ENCODE measurements at places on chromosomes 16 and 17. TPM values are rescaled to one million over a fixed set of nuclear protein-coding genes. Genes with fewer than 3 reads are reported as not detected.

CES3 gene
- polyA plus RNA-seq, result 4.1 TPM

ITGAD gene
- 0.52 TPM for polyA plus RNA-seq

PRR35 gene
- 6.6 TPM for polyA plus RNA-seq

DHRS7C gene
- not detected for polyA plus RNA-seq

TMED6 gene
- polyA plus RNA-seq, result 2.6 TPM

TBC1D28 gene
- polyA plus RNA-seq, result not detected

HEATR9 gene
- 0.20 TPM for polyA plus RNA-seq

CALB2 gene
- polyA plus RNA-seq, result 0.47 TPM

GALR2 gene
- 0.17 TPM for polyA plus RNA-seq

CCL16 gene
- 0.20 TPM for polyA plus RNA-seq

MYO15B gene
- polyA plus RNA-seq, result 172 TPM

SLC13A2 gene
- polyA plus RNA-seq, result 15.2 TPM

SDF2 gene
- 76.6 TPM for polyA plus RNA-seq

GRCh38 chr16:81765969-81766368 lies 13.1 kb upstream of the PLCG2 start:
- DNase-seq, result no peak

GRCh38 chr17:68349157-68349556 lies 57.9 kb downstream of the ARSG start:
- no peak for DNase-seq

DNA sequence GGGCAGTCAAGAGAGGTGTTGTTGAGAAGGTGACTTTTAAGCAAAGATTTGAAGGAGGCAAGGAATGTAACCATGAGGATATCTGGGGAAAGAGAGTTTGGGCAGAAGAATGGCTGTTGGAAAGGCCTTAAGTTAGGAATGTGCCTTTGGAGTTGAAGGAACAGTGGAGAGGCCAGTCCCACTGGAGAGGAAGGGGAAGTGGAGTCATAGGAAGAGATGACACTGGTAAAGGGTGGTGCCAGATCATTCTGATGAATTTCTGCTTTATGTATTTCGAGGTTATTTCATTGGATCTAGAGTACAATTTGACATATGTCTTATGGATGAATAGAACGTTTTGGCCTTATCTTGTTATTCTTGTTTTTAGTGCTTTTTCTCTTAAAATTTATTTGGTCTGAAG lies 93.5 kb downstream of the WWP2 start:
- DNase-seq, result no peak

DNA sequence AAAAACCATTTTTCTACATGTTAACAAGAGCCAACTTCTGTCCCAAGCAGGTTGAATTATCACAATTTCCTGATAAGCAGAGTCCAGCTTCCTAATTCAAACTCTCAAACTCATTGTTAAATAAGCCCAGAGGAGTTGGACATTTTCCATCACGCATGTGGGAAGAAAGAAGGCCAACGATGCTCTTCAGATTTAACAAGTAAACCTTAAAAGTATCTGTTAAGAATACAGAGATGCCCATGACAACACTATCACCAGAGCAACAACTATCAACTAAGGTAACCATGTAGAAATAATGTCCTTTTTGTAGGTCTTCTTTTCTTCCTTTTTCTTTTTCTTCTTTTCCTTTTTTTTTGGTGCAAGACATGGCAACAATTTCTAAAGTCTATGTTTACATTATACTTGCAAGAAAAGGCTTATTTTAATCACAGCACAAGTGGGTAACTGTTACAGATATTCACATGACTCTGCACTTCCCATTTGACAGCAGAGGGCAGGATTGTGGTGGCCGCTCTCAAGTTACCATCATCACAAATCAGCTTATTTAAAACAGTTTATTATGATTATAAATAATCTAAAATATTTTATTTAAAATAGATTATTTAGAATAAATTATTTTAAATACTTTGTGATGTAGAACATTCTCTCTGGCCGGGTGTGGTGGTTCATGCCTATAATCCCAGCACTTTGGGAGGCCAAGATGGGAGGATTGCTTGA lies 35.7 kb upstream of the DHRS7B start:
- no peak for DNase-seq

GRCh38 chr16:31149894-31150890 lies at the start of gene PRSS36:
PRSS36 (minus strand) TSS chr16:31150066; CDS start chr16:31150035, 31 bp downstream.
- no peak for DNase-seq

GRCh38 chr17:76797241-76797840 lies 59.4 kb downstream of the MFSD11 start:
- DNase-seq, result no peak

- DNase-seq, result no peak
Observed at GRCh38 chr17:37187262-37187661, 188.5 kb upstream of the C17orf78 start.

GRCh38 chr17:1546292-1546922 lies 16.2 kb downstream of the PITPNA start:
- DNase-seq, result no peak

GRCh38 chr17:60947100-60947499 lies 269.4 kb downstream of the BCAS3 start:
- no peak for DNase-seq

GRCh38 chr17:15341385-15341849 lies at the start of gene TEKT3:
TEKT3 (minus strand) TSS chr17:15341597; CDS start chr17:15331585, 10,012 bp downstream.
- peak; percentile 86 for DNase-seq

GRCh38 chr17:44972953-44973352 lies 4.8 kb upstream of the C1QL1 start:
- DNase-seq, result no peak

DNA sequence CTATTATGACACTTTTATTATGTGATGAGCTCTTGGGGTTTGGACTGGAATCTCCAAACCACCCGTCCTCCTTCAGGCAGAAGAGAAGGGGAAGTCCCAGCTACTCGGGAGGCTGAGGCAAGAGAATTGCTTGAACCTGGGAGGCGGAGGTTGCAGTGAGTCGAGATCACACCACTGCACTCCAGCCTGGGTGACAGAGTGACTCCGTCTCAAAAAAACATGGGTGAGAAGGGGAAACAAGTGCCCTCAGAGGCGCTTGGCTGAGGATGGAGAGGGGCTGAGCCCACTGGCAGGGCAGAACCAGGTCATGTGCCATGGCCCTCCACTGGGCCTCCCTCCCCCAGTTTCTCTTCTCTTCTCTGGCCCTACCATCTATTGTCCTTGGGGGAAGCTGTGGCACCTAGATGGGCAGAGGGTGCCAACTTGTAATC lies 120.9 kb upstream of the SMURF2 start:
- no peak for DNase-seq

DNA sequence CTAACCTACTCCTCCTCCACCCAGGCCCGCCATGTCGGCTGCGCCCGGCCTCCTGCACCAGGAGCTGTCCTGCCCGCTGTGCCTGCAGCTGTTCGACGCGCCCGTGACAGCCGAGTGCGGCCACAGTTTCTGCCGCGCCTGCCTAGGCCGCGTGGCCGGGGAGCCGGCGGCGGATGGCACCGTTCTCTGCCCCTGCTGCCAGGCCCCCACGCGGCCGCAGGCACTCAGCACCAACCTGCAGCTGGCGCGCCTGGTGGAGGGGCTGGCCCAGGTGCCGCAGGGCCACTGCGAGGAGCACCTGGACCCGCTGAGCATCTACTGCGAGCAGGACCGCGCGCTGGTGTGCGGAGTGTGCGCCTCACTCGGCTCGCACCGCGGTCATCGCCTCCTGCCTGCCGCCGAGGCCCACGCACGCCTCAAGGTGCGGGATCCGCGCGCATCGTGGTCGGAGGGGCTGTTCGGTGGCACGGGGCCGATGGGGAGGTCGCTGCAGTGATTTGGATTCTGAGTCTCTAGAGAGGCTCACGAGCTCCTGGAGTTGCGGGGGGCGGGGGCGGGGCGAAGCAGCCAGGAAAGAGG lies 878 bp downstream of the TRIM72 start:
- no peak for DNase-seq

DNA sequence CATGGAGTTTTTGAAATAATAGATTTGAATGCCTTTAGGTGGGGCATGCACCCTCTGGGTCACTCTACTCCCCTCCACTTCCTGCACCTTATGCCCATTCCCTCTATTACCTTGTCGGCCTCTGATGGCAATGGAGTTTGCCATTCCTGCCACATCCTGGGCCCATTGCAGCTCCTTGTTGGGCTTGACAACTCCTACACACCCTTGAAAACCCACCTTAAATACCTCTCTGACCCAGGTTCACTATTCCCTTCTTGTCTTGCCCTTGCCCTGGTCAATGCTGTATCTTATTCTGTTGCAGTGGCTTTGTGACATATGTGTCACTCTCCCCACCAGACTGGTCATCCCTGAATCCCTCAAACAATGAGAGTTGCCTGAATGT lies 2.4 kb downstream of the CCR7 start:
- DNase-seq, result no peak

GRCh38 chr16:88553739-88554138 lies 16.5 kb upstream of the ZC3H18 start:
- no peak for DNase-seq

GRCh38 chr16:47244206-47244605 lies 100.5 kb upstream of the NETO2 start:
- no peak for DNase-seq

DNA sequence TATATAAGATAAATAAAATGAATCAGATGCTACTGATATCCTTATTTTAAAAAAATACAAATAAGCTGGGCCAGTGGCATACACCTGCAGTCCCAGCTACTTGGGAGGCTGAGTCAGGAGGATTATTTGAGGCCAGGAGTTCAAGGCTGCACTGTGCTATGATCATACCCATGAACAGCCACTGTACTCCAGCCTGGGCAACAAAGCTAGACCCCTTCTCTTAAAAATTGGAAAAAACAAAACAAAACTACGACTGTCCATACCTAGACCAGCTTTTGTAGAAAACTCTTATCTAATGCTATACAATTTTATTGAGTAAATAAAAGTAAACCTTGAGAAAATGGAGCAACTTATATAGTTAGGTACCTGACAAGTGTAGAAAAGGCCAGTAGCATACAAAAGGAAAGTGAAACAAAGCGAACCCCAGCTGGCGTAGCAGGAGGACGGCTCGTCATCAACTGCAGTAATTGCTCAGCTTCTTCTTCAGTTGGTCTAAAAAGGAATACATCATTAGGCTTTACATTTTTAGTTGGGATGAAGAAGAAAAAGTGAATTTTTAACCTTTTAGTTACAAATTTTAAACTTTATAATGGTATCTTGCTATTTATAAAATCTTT lies 23.6 kb downstream of the INTS2 start:
- no peak for DNase-seq

- no peak for DNase-seq
Observed at GRCh38 chr16:88494335-88495154, 41.5 kb downstream of the ZFPM1 start.

GRCh38 chr17:38444151-38444550 lies 15.9 kb downstream of the ARHGAP23 start:
- DNase-seq, result no peak

DNA sequence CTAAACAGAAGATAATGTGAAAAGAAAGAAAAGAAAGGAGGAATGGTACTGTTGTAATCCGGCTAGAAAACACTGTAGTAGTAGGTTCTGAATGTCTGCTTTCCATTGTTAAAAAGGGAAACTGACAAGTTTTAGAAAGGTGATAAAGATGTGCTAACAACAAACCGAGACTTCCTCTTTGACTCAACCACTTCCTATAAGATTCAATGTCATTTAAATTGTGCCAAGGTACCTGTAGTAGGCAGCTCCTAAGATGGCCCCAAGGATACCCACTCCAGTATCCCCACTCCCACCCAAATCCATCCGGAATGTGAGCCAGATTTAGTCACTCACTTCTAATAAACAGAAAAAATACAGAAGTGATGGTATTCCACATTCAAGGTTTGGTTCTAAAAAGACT lies 31.2 kb downstream of the XYLT1 start:
- DNase-seq, result no peak

- DNase-seq, result no peak
Observed at GRCh38 chr16:21162661-21163151, 4.2 kb downstream of the LDAF1 start.

GRCh38 chr17:14935845-14936485 lies 329.2 kb downstream of the PMP22 start:
- no peak for DNase-seq

DNA sequence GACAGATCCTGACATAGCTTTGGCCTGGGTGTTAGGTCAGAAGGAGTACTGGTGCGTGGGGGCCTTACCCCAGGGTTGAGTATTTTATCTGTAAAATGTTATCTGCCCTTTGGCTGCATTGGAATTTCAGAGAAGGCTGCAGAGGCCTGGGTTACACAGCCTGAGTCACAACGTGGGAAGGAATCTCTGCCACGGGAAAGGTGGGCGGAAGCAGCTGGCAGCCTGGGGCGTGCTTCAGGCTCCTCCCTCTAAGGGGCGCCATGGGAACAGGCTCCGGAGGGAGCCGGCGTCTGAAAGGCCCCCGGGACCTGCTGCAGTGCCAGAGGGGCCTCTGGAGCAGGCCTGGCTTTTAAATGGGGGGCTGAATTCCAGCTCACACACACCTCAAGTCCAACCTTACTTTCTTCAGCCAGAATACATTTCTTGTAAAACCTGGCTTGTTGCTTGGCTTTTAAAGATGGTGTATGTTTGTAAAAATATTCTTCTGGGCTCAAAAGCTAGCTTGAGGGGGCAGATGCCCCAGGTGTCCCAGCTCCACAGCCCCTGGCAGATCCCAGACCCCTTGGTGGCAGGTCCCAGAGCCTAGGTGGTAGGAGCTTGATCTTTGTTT lies 142.2 kb downstream of the RAB11FIP4 start:
- DNase-seq, result no peak

DNA sequence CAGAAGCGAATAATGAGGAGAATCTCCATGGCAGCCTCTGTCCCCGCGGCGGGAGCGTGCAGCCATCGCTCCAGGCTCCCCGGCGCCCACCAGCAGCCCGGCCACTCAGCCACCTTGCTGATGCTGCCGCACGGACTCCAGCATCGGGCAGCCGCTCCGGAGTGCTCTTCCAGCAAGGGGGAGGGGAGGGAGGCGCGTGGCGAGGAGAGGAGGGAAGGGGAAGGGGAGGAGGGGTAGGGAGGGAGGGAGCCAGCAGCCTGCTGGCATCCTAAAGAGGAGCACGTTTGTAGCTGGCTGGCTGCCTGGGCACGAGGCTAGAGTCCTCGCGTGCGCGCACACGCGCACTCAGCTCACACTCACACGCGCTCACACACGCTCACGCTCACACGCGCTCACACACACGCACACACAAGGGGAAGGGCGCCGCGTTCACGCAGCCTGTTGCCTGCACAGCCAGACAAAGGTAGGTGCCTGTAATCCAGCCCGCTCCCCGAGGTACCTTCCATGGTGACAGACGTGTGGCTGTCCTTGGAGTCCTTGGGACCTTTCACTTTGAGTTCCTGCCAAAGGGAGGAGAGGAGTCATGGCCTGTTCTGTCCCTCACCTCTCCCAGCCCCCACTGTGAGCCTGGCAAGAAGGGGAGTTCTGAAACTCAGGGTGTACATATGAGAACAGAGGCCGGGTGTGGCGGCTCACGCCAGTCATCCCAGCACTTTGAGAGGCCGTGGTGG lies 82.1 kb downstream of the TIMM22 start:
- peak; percentile 66 for DNase-seq

DNA sequence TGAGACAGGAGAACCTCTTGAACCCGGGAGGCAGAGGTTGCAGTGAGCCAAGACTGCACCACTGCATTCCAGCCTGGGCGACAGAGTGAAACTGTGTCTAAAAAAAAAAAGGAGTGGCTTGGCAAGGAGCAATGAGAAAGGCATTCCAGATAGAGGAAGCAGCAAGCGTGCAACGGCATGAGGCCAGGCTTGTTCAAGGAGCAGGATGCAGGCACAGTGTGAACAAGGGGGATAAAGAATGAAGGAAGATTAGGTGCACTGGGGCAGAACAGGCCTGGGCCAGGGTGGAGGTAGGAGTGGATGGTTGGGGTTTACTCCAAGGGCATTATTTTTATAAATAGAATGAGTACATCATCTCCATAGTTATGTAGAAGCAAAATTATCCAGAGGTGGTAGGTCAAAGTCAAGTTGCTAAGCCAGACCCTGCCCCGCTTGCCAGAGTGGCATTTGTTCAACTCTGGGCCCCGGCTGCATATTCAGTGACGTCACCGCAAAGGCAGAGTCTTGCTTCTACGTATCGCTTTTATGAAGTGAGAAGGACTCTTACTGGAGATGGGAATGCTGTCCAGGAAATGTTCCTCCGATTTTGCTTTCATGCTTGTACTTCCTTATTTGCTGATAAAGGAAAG lies 100.2 kb downstream of the KATNIP start:
- DNase-seq, result no peak

Measured in left kidney (tissue), 8 donors.